ENCODE measurements at places on chromosomes 1 and 21.

GRCh38 chr21:15134701-15135470, 70.1 kb upstream of the NRIP1 start:
- no peak for DNase-seq

GRCh38 chr1:28127617-28128257, 39.3 kb upstream of the EYA3 start:
- no peak for DNase-seq

DNA sequence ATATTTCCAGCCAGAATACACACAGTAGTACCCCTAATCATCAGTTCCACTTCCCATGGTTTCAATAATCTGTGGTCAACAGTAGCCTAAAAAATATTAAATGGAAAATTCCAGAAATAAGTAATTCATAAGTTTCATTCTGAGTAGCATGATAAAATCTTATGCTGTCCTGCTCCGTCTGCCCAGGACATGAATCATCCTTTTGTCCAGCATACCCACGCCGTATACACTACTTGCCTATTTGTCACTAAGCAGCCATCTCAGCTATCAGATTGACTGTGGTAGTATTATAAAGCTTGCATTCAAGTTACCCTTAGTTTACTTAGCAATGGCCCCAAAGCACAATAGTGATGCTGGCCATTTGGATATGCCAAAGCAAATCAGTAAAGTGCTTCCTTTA, 118.7 kb downstream of the SLC5A9 start:
- no peak for DNase-seq

DNA sequence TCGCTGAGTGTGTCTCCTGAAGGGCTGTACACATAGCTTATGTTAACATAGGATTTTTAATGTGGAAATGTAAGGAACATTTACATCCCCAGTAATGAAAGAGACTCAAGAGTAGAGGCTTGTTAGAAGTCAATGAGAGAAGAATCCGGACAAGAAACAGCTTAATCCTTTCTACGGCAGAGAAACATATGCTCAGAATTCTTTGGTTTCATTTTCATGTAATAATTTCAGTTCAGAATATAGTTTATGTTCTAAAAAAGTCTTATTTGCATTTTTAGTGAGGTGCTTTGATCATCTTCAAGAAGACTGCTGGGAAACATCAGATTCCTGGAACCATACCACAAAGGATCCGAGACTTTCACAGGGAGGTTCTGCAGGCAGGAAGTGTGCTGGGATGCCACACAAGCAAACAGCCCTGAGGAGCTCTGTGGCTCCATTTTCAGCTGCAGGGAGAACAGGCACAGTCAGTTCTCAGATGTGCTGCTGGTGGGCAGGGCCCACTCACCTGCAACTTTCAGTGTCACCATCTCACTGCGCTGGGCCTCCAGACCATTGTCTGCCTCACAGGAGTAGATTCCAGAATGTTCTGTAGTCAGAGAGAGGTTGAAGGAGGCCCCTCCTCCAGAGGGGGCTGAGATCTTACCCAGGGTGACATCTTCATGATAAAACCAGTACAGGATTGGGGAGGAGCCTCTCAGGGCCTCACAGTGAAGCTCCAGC, 28.4 kb downstream of the FCRL5 start:
- no peak for DNase-seq

DNA sequence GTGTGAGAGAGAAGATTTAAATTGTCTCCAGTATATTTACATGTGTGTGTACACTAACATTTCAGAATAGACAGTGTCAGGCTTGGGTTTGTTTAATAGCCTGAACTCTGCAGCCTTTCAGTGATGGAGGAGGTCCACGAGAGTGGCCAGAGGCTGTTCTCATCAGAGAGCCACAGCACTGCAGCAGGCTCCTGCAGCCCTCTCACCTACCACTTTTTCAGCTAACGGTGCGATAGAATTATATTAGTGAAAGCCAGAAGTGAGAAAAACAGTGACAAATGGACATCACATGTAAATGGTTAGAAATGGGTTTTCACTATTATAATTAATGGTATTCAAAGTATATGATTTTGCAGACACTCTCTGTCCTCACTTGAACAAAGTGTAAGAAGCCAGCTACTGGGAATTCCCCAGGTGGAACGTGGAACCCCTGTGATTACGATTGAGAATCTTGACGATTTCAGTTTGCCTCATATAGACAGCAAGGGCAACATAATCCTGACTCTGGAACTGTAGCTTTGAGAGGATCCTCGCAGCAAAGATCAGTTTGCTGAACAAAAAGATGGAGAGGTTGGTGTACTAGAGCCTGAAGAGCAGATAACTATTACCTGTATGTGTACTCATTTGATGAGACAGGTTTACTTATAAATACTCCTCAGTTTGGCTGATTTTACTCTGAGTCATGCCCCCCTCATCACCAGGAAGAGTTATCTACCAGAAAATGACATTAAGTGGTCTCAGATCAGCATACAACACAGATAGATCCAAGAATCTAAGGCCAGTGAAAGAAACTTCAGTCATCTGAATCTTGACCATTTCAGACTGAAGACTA, 31.4 kb downstream of the IFI16 start:
- no peak for DNase-seq

DNA sequence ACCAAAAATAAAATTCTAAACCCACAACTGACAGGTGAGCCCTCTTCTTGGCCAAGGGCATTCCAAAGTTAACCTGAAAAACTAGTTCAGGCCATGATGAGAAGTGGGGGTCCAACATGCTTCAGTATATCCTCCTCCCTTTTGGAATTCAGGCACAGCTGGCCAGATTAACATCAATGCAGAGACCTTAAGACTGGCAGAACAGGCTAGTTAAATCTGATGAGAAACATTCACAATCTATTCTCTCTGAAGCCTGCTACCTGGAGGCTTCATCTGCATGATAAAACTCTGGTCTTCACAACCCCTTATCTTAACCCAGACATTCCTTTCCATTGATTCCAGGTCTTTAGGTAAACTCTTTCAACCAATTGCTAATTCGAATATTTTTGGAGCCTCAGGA, 26.7 kb upstream of the ZBTB8B start:
- DNase-seq = no peak

GRCh38 chr21:28669321-28669720, 323.4 kb downstream of the LTN1 start:
- DNase-seq = no peak
